Sigmoid colon (tissue), 7 donors: ENCODE measurements at places on chromosomes 2 and 18.

DNA sequence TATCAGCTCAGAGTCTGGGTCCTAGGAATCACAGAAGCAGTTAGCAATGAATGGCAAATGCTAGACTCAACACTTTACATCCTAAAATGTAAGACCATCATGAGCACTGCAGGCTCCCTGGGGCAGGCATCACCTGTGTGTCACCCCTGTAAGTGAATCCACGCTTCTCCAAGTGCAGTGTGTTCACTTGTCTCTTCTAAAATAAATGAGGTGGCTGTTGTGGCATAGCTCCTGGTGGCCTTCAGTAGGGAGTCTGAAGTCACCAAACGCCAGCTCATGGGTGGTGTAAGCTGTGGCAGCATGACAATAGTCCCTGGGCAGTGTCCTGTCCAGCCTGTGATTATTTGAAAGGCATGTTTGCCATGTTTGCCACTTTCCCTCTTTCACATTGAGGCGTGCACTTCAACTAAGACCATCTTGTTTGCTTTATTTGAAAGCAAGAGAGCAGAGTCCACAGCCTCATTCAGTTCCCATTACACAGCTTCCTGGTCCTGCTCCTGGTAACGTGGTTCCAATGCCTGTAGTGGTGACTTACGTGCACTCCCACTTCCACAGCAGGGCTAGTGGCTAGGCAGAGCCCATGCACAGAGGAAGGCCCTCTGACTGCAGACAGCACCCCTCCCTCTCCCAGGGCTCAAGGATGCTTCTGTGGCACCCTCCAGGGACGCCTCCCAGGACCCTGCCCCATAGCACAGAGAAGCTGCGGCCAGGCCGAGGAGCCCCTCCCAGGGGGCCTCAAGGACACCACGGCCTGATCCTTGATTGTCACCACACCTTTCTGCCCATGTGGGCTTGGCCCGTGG lies 24.3 kb downstream of the COA5 start:
- DNase-seq, result no peak

DNA sequence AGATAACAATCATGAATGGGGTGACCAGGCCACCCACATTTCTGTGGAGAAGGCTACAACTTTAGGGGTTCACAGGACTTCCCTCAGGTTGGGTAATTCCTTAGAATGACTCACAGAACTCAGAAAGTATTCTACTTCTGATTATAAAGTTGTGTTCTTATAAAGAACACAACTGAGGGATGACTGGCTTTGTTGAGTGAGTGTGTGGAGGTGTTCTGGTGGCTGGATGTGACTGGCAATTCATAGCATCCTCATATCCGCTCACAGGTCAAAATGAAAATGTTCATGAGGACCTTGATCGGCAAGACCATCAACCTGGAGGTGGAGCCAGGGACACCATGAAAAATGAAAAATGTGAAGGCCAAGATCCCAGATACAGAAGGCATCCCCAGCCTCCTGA lies 143.3 kb upstream of the CAB39 start:
- DNase-seq, result no peak

DNA sequence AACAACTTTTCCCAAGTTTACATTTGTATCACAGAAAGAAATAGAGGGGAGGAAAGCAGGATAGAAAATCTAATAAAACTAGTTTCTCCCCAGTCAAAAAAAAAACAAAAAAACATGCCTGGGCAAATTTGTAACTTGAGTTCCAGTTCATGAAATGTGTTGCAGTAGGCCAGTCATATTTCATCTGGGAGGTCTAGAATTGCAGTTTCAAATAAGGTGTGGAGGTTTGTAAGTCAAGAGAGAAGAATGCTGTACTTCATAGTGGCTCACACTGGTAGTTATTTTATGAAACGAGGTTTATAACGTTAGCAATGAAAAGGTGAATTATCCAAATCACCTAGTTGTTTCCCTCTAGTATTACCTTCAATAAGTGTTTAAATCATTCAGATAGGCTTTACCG lies 1313.9 kb upstream of the SLC39A10 start:
- DNase-seq, result no peak

GRCh38 chr2:214837466-214837865 lies 28.0 kb upstream of the BARD1 start:
- no peak for DNase-seq

DNA sequence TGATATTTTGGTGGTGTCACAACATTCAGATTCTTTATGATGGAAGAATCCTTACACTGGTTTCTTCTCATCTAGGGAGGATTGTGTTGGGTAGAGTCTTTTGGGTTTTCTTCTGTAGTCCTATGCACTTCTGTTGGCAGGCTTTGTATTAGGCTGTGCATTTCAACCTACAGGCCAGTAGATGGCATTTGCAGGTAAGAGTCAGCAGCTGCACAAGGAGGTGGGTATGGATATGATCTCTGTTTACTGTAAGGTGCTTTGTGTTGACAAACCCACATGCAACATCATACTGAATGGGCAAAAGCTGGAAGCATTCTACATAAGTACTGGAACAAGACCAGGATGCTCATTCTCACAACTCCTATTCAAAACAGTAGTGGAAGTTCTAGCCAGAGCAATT lies 656.8 kb downstream of the METTL4 start:
- DNase-seq, result no peak

DNA sequence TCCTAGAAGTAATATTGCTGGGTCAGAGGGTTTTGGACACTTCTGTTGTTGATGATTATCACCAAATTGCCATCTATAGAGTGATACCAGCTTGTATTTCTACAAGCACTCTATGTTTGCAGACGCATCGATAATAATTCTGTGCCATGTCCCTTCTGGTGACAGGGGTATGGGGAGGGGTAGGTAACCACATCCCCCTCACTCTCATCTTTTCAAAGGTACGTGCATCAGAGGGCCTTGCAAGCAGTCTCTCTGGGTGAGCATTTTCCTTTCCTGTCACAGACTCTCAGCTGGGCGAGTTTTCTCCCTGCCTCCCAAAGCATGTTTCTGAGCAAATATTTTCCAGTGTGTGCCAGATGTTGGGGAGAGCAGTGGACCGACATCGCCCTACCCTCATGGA lies 98.0 kb downstream of the SMAD7 start:
- no peak for DNase-seq

- DNase-seq, result no peak
These were observed 279.7 kb downstream of the MBD2 start for GRCh38 chr18:53944721-53945120.

DNA sequence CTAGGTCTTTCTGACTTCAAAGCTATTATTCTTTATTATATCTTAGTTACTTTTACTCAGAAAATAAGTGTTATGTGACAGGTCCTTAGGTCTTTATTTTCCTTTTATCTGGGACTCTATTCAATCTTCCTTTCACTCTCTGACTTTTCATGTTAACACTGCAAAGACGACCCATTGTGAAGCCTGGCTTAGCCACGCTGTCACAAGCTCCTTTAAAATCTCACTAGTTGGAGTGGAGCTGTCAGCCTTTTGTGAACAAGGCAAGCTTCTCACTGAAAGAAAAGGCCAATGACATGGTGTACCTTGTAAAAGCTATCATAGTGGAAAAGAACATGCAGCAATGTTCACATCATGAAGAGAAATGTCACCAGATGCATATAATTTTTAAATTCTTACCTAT lies 1130.7 kb upstream of the FAM98A start:
- DNase-seq, result no peak

- DNase-seq, result no peak
These were observed 171.9 kb upstream of the FN1 start for GRCh38 chr2:215607766-215608165.

GRCh38 chr2:11029136-11029535 lies 117.4 kb downstream of the KCNF1 start:
- DNase-seq, result no peak

- no peak for DNase-seq
These were observed 52.6 kb downstream of the NCK2 start for GRCh38 chr2:105797298-105797819.
